CD14-positive monocyte (primary cell): ENCODE measurements at places on chromosomes 4 and X.

- DNase-seq: peak; percentile 10
Observed at GRCh38 chr4:85968945-85969819, 390.7 kb downstream of the MAPK10 start.

GRCh38 chr4:154137320-154137905, 348.5 kb upstream of the SFRP2 start:
- DNase-seq: no peak

DNA sequence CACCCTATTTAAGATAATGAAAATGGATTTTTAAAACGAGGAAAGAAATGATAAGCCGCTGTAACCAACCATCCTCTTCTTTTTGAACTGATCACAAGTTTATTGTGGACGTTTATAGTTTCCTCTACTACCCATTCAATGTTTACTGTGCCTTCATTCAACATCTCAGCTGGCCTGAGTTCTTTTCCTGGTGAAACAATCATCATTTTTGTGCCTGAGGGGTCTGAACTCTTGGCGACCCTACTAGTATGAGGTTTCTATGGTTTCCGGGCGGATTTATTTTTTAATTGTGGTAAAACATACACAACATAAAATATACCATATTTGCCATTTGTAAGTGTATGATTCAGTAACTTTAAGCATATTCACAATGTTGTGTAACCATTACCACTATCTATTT, 100.7 kb downstream of the SPRY1 start:
- no peak for DNase-seq

DNA sequence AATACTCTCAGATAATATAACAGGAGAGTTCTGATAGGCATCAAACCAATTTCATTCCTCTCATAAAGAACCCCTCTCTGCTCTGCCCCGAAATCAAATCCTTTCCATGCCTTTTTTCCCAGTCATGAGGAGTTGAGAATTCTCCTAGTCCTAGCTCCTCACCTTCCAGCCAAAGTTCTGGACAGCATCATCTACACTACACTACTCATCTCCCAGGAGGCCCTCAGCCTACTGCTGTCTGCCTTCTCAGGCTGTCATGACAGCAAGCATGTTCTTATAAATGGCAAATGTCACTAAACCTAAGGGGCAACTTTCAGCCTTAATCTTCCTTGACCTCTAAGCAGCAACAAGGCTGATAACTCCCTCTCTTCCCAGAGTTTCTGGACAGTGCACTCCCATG, 26.6 kb downstream of the MAPK10 start:
- no peak for DNase-seq

- no peak for DNase-seq
Observed at GRCh38 chrX:134453631-134454030, 6.3 kb upstream of the HPRT1 start.

- no peak for DNase-seq
Observed at GRCh38 chrX:49072712-49073095, 1.1 kb downstream of the PRAF2 start.

- no peak for DNase-seq
Observed at GRCh38 chr4:70925899-70926635, 23.9 kb downstream of the MOB1B start.

DNA sequence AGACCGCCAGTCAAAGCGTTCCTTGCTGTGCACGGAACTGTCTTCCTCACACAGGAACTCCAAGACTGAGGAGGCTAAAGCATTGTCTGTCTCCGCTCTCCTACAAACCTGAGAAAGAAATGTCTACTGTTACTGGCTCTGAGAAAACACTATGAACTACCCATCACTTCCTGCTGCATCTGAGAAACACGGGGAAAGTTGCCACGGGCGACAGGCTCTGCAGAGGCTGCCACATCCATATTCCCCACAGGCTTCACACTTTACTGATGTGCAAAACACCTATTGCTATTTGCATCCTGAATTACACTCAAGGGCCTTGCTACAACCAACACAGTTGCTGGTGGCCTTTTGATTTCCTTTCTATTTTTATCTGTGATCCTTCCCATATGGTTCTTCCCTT, 59.0 kb downstream of the AFAP1 start:
- DNase-seq: no peak

- DNase-seq: no peak
Observed at GRCh38 chr4:76781698-76782595, 116.0 kb downstream of the SOWAHB start.

- DNase-seq: no peak
Observed at GRCh38 chr4:174713181-174713580, 115.9 kb downstream of the GLRA3 start.

- DNase-seq: no peak
Observed at GRCh38 chr4:143225167-143225566, 40.5 kb downstream of the USP38 start.

- no peak for DNase-seq
Observed at GRCh38 chrX:39805022-39805421, 292.7 kb downstream of the BCOR start.

DNA sequence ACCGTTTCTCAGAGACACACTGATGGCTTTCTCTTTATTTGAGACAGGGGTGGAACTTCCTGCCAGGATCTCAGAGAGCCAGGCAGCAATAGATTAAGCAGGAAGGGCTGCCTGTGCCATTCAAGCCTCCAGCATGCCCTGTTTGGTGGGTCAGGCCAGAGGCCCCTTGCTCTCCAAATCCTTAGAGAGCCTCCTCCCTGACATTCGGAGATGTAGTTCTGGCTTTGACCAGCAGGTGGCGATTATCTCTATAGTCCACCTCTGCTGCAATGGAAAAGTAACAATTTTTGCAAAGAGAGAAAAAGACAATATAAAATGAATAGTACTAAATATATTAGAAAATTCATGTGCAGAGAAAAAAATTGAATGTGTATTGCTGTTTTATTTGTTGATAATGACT, 93.9 kb downstream of the NXF2B start:
- DNase-seq: peak; percentile 23

- no peak for DNase-seq
Observed at GRCh38 chrX:106875151-106875550, 28.0 kb downstream of the RIPPLY1 start.

DNA sequence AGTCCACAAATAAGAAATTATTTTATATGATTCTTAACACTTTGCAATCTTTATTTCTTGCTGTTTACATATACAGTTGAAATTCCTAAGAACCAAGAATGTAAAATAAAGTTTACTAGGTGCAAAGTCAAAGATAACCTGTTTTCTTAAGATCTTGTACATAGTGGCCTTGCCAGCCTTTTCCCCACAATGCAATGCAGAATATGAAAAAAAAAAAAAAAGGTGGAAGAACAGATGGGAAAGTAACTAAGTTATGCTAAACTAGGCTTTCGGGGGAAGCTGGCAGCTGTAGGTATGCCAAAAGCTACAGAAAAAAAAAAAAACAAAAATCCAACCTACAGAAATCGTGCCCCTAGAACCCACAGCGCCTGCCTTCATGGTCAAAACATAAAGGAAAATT, 1588.4 kb downstream of the STIM2 start:
- DNase-seq: no peak

DNA sequence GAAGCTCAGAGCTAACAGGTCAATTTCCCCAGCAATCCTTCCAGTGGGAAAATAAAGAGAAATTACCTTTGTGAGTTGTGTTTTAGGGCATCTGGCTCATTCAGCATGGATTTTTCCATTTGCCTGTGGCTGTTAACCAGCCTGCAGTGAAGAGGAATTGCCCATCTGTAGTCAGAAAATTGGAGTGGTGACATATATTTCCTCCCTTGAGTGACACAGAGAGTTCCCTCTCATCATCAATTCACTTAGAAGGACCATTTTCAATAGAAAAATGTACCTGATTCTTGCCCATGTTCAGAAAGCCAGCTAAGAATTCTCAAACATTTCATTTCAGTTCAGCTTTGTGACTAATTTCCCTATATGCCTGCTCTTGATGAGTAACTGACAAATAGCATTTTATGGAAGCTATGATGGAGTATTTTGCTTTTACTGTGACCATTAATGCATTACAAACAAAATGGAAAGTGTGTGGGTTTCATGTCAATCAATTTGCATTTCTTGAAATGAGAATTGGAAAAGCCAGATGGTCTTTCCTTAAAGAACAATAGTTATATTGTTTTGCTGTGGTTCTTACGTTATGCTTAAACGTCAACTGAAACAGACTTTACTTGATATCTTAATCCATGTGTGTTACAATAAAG, 155.8 kb downstream of the NWD2 start:
- DNase-seq: no peak

- no peak for DNase-seq
Observed at GRCh38 chr4:24244663-24245490, 339.5 kb downstream of the DHX15 start.

DNA sequence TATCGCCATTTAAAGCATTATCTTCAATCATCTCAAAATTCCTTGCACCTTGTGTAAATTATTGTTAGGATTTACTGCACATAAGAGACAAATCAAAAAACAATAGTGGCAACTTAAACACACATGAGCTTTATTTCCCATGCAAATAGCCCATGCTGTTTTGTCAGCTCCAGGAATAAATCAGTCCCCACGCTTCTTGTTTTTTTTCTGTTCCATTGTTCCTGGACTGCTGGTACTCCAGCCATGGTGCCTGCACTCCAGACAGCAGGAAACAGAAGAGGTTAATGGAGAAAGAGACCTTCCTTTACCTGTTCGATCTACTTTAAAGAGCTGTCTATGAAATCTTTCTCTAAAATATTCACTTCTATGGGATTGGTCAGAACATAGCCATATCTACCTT, 1515.7 kb upstream of the TENM3 start:
- no peak for DNase-seq

- no peak for DNase-seq
Observed at GRCh38 chrX:10095698-10096432, 60.9 kb upstream of the CLCN4 start.

DNA sequence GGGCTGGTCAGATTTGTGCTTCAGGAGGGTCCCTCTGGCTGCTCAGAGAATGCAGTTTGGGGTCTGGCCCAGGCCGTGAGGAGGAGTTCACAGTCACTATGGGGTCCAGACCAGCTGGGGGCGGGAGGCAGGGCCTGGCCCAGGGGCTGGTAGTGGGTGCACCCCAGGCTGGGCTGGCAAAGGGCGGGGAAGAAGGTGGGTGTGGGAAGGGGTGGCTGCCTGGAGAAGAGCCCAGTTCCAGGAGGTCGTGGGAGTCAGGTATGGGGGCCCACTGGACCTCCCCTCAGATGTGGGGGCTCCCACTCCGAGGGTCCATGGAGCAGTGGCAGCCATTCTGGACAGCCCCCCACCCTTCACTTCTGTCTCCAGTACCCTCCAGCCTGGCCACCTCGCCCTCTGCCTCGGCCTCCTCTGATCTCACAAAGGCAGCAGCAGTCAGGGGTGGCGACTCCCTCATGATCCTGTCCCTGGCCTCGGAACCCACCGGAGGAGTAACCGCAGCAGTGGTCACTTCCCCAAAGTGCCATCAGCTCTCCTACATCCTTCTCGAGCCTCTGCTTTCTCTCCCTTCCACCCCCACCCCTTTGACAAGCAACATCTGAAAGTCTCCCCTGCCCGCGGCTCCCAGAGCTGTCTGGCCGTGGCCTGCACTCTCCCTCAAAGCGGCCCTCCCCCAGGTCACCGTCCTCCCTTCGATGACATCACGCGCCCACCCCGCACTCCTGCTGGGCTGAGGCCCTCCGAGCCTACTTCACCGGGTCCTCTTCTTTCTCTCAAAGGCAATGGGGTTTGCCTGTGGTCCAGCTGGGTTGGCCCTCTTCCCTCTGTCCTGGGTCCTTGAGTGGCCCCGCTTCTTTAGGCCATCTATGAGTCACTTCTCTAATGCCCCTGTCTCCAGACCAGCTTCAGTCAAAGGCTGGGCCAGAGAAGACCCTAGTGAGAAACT, 1.7 kb upstream of the SLC6A8 start:
- peak; percentile 23 for DNase-seq

DNA sequence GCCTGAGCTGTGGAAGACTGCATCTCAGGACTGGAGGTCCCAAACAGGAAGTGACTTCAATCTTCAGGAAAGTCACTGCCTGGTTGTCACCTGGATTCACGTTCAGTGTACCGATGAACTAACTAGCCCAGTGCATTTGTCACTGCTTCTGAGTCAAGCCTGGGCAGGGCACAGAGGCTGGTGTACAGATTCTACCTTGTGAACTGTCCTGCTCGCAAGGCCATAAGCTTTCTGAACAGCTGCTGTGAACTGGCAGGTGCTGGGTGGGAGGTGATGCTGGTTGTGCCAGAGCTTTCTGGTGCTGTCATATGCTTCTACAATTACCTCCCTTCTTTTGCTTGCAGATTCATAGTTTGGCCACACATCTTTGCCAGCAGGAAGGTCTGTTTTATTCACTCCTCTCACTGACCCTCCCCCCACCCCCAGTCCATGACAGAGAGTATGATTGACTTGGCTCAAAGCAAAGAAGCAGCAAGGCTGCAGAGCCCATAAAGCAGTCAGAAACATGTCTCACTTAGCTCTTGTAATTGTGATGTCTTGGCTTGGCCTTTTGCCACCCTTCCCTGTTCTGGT, 40.5 kb downstream of the ZCCHC12 start:
- DNase-seq: no peak

DNA sequence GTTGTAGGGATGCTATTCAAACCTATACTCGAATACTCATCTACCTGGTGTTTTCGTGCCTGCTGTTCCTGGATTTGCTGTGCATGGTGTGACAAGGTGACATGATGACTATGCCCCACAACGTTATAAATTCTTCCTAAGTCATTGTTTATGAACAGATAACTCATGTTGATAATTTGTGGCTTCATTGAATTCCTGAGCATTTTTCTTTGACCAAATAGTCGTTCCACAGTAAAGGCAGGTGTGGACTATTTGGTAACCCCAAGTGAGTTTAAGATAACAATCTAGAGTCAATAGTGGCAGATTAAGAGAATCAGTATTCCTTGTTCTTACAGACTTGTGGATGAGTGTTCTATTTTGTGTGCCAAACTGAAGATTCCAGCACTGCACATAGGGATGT, 59.9 kb downstream of the SNX25 start:
- DNase-seq: no peak

- no peak for DNase-seq
Observed at GRCh38 chr4:68360231-68360968, 10.5 kb upstream of the YTHDC1 start.

- peak; percentile 46 for DNase-seq
Observed at GRCh38 chr4:48315728-48316630, 25.4 kb upstream of the SLAIN2 start.

- no peak for DNase-seq
Observed at GRCh38 chr4:188154668-188155405, 15.6 kb downstream of the TRIML1 start.

- no peak for DNase-seq
Observed at GRCh38 chr4:27027428-27027827, 166.8 kb downstream of the STIM2 start.

DNA sequence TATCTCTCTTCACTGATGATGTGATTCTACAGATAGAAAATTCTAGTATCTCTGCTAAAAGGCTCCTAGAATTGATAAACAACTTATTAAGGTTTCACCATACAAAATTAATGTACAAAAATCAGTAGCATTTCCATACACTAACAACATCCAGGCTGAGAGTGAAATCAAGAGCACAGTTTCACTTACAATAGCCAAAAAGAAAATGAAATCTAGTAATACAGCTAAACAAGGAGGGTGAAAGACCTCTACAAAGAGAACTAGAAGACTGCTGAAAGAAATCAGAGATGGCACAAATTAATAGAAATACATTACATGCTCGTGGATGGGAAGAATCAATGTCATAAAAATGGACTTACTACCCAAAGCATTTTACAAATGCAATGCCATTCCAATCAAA, 751.9 kb downstream of the FSTL5 start:
- DNase-seq: no peak
